ENCODE measurements at places on chromosomes 13 and 19. TPM values are rescaled to one million over a fixed set of nuclear protein-coding genes. Genes with fewer than 3 reads are reported as not detected.

TBC1D4 gene
- 17.6 TPM for total RNA-seq

NALCN gene
- 28.5 TPM for total RNA-seq

IFNL1 gene
- not detected for total RNA-seq

DHPS gene
- 79.7 TPM for total RNA-seq

KLK4 gene
- not detected for total RNA-seq

DAPK3 gene
- total RNA-seq: 51.3 TPM

RCBTB2 gene
- 45.2 TPM for total RNA-seq

SLITRK5 gene
- total RNA-seq: 48.2 TPM

CD33 gene
- 0.16 TPM for total RNA-seq

EFNA2 gene
- total RNA-seq: 8.1 TPM

KLK12 gene
- total RNA-seq: not detected

- no peak for DNase-seq
Observed at GRCh38 chr19:54339646-54340358, 840 bp upstream of the LILRA4 start.

- DNase-seq: no peak
Observed at GRCh38 chr13:33109271-33109697, 93.1 kb downstream of the KL start.

DNA sequence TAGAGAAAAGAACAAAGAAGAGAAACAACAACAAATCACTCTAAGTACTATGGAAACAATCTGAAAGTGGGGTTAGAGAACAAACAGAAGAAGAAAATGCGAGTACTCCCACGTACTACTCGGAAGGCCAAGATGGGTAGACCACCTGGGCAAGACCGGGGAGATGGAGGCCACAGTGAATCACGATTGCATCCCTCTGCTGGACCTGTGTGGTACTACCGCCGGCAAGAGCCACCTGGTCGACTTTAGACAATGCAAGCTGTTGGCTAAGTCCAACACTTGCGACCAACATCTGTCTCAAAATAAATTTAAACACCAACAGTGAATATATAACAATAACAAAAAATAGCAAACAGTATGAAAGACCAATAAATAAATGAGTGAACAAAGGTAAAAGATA is 45.5 kb upstream of the ZNF91 start:
- no peak for DNase-seq

DNA sequence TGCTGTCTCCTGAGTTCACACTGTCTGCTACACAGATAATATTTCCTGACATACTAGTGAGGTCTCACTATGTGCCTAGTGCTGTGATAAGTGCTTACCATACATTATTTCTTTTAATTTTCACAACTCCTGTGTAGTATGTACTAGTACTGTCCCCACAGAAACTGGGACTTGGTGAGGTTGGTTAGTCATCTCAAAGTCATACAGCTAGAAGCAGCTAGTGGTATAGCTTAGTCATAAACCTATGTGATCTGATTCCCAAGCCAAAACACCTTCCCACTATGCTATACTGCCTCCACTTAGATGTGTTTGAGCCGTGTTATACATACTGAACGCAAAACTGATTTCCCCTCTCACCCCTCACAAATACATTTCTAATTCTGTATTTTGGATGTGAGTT is 10.5 kb downstream of the MTMR6 start:
- no peak for DNase-seq

DNA sequence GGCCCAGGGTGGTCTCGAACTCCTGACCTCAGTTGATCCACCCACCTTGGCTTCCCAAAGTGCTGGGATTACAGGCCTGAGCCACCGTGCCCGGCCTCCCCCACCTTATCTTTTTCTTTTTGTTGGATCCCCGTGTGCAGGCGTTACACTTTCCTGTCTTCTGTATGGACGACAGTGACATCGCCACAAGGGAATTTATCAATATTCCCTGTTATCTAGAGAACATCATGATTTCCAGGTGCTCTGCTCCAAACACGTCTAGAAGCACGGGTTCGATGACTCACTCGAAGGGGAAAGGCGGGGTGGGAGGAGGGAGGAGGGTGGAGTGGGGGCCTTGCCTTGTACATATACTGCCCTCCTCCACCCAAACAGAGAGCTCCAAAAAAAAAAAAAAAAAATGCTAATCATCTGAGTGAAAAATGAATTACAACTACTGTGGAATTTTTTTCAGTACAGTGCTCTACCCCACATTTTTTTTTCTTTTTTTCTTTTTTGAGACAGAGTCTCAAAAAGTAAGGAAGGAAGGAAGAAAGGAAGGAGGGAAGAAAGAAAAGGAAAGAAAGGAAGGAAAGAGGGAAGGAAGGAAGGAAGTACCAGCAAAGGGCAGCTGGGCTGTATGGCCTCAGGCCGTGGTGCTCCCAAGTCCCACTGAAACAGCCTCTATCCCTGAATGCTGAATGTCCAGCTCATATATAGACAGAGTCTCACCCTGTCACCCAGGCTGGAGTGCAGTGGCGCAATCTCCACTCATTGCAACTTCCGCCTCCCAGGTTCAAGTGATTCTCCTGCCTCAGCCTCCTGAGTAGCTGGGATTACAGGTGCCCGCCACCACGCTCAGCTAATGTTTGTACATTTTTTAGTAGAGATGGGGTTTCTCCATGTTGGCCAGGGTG is 36.8 kb downstream of the INSR start:
- no peak for DNase-seq

GRCh38 chr19:30864391-30865215 is 484.6 kb downstream of the TSHZ3 start:
- DNase-seq: no peak

DNA sequence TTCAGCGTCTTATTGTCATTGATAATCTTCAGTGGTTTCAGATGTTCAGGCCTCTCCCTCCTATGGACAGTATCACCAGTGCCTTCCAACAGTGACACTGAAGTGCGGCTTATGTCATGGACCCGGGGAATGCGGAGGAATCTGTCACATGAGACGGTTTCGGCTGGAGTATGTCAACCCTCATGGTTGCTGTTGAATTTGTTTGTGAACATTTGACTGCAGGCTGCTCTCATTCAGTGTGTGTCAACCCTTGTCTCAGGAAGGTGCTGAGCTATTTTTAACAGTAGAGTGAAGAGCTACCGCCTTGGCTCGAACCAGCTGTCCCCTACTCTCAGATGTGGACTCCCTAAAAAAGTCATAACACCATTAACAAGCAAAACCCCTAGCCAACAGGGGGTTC is 138.8 kb upstream of the RNF113B start:
- no peak for DNase-seq

GRCh38 chr19:48355365-48355954 is 8.3 kb downstream of the TMEM143 start:
- no peak for DNase-seq

- no peak for DNase-seq
Observed at GRCh38 chr13:52048516-52048915, 24.0 kb downstream of the UTP14C start.

GRCh38 chr19:46950526-46951170 is 69.0 kb upstream of the NPAS1 start:
- no peak for DNase-seq

- no peak for DNase-seq
Observed at GRCh38 chr13:85755123-85755522, 44.1 kb downstream of the SLITRK6 start.

GRCh38 chr13:24184882-24185281 is 24.4 kb downstream of the SPATA13 start:
- no peak for DNase-seq

DNA sequence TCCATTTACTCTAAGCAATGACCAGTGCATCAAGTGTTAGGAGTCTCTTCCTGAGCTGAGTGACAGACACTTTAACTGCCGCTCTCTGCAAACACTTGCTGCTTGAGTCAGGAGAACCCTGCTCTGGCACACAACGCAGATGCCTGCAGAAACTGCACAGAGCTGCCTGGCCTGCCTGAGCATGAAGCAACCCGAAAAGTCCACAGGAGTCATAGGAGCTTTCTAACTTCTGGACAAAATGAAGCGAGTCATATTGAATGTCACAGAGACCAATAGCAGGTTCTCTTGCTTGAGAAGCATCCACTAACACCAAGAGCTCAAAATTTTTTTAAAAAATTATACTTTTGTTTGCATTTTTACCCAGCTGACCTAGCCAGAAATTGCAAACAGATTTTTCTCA is 232.4 kb downstream of the LHFPL6 start:
- no peak for DNase-seq

- no peak for DNase-seq
Observed at GRCh38 chr13:105059786-105060185, 1475.7 kb downstream of the EFNB2 start.

DNA sequence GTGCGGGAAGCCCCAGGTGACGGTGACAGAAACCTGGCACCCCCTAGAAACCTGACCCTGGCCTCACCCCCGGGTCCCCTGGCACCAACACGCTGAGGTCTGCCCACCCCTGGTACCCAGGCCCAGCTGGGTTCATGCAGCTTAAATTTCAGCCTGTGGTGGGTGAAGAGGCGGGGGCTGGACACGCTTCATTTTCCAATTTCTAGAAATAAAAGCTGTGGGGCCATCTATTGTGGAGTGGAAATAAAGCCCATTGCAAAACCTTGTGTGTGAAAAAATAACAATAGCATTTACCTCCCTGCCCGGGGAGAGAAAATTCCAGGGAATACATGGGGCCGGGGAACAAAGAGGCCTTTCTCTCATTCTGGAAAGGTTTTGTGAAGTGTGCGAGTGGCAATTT is 7.5 kb upstream of the FUT5 start:
- DNase-seq: no peak

- DNase-seq: no peak
Observed at GRCh38 chr13:72194523-72194922, 327.5 kb upstream of the DACH1 start.

DNA sequence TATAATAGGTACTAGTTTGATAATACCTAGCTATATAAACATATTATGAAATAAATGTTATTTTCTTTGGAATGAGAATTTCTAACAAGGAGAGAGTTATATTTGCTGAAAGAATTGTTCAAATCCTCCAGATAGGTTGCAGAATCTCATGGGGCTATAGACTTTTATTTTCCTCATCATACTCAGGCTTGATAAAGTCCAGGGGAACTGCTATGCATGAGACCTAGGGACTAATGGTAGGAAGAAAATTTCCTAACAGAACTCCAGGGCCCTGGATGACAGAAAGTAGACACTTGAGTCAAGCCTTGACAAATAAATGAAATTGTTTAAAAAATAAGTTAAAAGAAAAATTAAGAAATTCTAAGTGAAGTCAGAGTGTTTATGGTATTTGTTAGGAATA is 138.5 kb upstream of the DACH1 start:
- DNase-seq: no peak

DNA sequence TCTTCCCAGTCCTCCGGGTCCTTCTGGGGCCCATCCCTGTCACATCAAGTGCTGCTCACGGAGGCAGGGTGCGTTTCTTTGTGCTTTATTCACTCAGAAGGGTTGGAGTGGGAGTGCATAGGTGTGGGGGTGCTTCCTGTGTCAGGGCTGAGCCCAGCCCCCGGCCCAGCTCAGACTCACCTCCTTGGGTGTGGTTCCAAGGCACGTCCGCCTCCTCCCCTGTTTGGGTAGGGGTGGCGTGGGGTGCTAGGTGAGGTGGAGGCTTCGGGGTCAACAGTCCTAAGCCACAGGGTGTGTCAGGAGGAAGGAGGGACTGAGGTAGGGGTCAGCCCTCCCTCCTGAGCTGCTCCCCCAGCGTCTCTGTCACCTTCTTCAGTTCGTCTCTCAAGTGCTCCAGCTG is 3.1 kb downstream of the CCER2 start:
- DNase-seq: no peak

GRCh38 chr13:112690283-112690929 is 568 bp downstream of the ATP11A start:
- no peak for DNase-seq

DNA sequence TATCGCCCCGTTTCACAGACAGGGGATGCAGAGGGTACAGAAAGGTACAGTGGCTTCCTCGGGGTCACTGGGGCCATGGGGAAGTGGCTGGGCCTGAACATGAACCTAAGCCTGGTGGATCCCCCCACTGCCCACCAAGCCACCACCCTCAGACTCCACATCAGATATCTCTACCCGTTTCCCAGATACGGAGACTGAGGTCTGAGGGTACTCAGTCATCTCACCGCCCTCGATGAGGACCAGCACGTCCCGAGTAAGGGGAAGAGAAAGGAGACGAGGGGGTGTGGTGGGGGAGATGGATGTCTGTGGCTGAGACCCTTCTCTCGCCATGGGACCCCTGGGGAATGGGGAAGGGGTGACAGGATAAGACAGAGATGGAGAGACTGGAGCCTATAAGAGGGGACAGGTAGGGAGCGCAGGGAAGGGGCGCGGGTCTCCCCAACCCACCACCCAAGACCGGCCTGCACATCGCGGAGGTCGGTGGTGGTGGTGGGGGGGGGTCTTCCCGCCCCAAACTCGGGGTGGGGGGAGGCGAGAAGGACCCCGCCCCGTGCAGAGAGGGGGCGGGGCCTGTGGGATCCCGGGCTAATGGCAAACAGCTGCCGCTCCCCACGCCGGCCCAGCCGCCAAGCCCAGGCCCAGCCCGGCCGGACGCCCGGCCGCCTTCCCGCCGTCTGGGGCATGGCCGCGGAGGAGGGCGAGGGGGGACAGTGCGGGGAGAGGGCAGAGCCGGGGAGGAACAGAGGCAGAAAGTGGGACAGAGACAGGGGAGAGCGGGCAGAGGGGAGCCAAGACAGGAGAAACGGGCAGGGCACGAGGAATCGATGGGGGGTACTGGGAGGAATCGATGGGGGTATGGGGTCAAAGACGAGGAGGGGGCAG is 698 bp downstream of the KANK2 start:
- no peak for DNase-seq

GRCh38 chr19:43674183-43674582 is 4.2 kb upstream of the PLAUR start:
- DNase-seq: no peak

DNA sequence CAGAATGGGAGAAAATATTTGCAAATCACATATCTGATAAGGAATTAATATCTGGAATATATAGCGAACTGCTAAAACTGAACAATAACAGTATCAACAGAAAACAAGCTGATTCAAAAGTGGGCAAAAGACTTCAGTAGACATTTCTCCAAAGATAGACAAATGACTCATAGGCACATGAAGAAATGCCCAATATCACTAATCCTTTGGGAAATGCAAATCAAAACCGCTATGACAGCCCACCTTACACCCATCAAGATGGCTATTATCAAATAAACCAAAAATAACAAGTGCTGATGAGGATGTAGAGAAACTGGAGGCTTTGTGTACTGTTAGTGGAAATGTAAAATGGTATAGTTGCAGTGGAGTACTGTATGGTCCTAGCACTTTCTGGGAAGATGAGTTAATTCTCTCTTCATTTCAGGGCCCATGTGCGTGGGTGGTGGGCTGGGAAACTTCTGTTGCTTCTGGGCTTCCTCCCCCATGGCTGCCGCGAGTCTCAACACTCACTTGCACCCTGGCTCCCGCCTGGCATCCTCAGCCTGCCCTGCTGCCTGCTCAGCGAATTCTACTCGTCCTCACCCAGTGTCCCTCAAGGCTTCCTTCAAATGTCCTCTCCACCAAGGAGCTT is 12.4 kb upstream of the GJA3 start:
- no peak for DNase-seq

- DNase-seq: no peak
Observed at GRCh38 chr13:51152701-51153100, 41.6 kb upstream of the C13orf42 start.

GRCh38 chr13:38759390-38759789 is 72.5 kb downstream of the FREM2 start:
- no peak for DNase-seq

- no peak for DNase-seq
Observed at GRCh38 chr19:29475469-29475868, 50.3 kb upstream of the VSTM2B start.

Measured in occipital lobe (tissue), 3 donors.